ENCODE measurements at places on chromosomes 3 and 15.

- no peak for DNase-seq
Measured at GRCh38 chr3:46660003-46660402, 33.5 kb downstream of the ALS2CL start.

DNA sequence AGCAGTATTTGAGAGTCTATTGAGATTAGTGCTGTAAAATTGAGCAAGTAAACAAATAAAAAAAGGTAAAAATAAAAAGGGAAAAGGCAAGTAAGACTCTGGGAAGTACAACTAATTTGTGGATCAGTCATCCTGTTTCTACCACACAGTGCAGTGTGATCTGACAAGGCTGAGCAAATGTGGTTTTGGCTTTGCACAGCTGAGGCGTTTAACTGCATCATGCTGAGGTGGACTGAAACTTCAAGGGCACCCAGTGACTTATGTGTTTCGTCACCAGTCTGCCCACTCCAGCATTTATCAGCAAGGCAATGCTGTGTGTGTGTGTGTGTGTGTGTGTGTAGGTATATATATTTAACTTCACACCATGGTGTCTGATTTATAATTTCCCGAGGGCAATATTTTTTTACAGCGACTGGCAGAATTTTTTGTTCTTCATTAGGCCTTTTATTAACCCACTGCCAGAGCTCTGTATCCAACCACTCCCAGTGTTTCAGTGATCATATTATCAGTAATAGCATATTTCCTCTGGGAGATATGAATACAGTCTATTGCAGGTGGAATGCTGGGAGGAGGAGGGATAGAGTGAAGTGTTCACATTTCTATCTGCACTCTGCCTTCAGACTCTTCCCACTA lies 131.5 kb upstream of the SATB1 start:
- no peak for DNase-seq

DNA sequence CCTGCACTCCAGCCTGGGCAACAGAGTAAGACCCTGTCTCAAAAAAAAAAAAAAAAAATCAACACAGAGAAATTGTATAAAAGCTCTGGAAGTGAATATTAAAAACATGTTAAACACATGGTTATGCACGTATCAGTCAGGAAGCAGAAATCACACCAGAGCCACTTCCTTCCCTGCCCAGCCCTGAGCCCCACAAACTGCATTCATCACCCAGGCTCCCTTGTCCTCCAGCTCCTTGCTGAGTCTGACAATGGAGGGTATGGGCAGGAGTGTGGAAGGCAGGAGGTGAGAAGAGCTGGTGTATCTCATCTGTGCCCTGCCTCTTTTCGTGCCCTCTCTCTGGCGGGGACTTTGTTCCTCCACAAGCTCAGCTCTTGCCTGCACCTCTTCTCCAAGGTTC lies 12.1 kb upstream of the LOXL1 start:
- no peak for DNase-seq

DNA sequence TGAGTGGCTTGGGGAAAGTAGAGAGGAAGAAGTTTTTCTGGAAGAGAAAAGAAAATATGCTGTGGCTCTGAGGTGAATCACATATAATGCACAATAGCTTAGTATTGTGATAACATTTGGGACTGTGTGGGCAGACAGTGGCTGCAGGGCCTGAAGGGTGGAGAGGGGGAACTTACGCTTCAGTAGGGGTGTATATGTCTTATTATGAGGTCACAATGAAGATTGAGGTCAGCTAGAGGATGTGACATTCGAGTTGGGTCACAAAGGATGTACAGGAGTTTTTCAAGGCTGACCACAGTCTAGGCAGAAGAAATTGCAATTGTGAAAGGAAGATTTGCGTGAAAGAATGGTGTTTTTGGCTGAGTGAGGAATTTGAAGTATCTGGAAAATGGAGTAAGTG lies 414.8 kb downstream of the LPP start:
- no peak for DNase-seq

GRCh38 chr3:39849992-39850715 lies 40.7 kb downstream of the MYRIP start:
- DNase-seq: no peak

GRCh38 chr15:96393209-96393513 lies 62.7 kb downstream of the NR2F2 start:
- DNase-seq: no peak

DNA sequence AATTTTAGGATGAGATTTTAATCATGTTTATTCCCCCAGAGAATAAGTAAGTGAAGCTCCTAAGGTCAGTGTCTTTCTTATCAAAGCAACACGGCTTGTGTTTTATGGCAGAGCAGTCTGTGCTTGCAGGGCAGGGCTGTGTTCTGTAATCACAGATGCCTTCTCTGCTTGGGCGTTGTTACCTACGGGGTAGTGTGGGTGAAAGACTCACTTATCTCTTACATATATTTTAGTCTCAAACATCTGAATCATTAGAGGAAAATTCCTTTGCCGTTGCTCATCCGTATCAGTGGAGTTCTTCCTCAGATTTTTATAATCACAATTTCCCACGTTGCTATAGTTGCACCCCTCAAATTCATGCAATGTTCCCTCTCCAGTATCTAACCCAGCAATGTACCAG lies 271.7 kb upstream of the MEIS2 start:
- DNase-seq: no peak

DNA sequence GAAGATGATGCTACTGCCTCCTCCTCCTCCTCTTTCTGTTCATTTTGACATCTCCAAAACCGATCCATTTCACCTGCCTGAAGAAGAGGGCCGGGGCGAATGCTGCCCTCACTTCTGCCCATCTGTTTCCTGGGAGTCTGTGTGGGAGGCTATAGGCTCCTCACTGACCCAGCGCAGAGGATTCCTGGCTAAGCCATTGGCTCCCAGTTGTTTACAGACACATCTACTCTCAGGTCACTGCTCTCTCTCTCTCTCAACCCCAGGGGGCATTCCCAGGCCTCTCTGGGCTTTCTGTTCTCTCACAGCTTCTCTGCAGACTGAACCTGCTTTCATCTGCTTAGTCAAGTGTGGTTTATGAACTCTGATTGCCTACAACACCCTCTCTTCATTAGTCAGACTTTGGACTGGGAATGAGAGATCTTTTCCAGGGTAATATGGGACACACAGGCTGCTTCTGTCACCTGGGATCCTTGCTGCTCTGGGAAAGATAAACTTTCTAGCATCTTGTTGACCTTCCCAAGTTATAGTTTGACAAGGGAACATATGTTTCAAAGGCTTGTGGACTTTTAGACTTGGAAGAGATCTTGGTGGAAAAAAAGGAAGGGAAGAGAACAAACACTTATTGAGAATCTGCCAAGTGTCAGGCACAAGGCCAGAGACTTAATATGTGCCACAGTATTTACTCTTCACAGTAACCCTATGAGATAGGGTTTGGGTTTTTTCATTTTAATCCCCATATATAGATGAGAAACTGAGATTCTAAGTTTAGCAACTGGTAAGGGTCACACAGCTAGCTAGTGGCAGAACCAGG lies 30.2 kb upstream of the USP3 start:
- peak; percentile 25 for DNase-seq

DNA sequence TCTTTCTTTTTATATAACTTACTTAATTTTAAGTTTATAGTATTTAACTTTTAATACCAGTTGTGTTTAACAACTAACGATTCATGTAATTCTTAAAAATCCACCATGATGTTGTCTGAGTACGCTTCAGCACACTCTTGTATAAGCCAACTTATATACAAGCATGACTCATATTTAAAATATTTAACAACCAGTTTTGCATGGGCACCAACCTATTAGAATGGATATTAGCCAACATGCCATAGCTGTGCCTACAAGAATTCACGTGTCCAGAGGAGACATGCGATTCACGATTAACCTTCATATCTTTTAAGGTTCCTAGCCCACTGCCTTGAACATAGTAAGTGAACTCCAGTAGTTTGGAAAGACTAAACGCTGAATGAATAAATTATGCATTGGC lies 1023.2 kb downstream of the TBL1XR1 start:
- no peak for DNase-seq

GRCh38 chr15:44394062-44394461 lies 33.4 kb upstream of the CTDSPL2 start:
- DNase-seq: no peak

DNA sequence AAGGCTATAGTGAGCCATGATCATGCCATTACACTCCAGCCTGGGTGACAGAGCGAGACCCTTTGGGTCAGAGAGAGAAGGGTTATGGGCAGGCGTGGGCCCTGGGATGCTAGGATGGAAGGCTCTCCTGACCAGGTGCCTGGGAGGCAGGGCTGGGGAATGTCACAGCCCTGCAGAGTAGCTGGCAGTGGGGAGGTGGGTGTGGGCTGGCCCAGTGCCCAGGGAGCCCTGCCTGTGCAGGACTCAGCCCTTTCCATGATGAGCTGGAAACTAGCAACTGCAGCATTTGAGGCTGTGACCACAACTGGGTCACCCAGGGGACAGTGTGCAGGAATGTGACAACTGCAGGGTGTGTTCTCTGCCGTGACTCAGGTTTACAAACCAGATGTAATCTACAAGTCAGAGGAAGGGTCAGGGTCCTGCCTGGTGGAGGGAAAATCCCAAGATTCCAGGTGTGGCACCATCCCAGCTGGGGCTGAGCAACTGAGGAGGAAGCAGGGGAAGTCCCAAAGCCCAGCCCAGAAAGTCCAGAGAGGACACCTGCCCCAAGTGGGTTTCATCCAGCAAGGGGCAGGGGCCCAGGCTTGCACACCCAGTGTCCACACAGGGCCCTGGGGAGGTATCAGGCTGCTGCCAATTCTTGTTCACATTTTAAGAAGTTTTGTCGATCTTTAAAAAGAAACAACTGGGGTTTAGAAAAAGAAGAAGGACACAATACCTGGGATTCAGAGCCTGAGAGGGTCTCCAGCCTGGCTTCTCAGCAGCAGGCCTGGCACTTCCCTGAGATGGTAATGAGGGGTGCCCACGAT lies 45.5 kb downstream of the SLC28A1 start:
- DNase-seq: no peak

- no peak for DNase-seq
Measured at GRCh38 chr3:195823280-195823679, 11.6 kb upstream of the MUC4 start.
